ENCODE measurements at places on chromosomes 2 and 18.

- no peak for DNase-seq
Measured at GRCh38 chr2:10172033-10172871, 49.7 kb downstream of the RRM2 start.

DNA sequence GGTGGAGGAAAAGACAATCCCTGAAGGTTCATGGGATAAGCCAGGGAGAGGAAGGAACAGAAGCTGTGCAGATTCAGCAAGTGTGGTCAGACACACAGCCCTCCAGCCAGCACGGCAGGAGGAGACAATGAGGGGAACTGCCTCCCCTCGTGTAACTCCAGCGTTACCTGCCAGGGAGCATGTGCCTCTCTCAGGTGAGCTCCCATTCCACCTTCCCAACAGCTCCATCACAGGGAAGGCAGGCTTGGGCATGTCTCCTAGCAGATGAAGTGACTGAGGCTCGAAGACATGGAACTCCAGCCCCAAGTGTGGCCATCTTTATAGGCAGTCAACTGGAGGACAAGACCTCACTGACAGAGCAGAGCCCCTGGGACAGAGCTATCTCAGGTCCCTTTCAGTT, 47.4 kb downstream of the ZBTB7C start:
- no peak for DNase-seq

- DNase-seq: no peak
Measured at GRCh38 chr18:21298351-21298750, 56.3 kb downstream of the GREB1L start.

DNA sequence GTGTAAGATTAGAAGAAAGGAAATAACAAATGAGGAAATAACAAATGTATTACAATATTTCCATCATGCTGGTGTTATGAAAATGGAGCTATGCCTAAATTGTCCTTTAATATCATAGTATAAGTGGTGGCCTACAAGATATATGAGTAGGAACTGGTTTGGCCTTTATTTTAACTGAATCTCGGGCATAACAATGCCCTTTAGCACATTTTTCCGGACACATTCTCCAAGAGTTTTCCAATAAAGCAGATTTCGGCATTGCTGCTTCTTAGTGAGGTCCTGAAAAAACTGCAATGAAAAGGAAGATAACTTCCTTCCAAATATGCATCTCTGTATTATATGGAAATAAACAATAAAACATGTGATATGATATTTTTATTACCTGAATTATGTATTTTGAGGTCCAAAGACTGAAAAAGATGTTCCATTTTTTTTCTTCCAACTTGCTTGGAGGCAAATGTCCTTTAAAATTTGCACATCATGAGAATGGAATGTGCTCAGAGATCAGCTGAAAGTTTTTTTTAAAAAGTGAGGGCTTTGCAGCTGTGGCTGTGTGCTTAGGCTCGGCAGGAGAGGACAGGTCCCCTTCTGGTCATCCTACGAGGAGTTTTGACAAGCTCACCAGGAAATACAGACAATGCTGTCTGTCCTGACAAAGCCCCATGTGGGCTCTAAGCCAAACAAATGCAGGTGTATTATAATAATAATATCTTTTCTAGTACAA, 132.3 kb upstream of the RND3 start:
- DNase-seq: no peak

- no peak for DNase-seq
Measured at GRCh38 chr2:130352237-130352636, 3.6 kb upstream of the PTPN18 start.

DNA sequence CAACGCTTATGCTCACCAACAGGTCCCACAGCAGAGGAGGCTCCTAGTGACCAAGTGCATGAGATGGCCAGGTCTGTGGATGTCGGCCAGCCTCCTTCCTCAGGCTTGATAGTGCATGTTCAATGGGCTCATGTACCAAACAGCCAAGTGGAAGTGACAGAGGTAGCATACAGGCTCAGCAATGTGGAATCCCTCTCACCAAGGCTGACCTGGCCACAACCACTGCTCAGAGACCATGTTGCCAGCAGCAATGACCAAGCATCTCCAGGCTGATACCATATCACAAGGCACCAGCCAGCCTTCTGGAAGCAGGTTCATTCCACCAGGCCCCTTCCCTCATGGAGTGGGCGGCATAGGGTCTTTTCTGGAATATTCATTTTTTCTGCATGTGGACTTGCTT, 61.5 kb downstream of the REEP1 start:
- no peak for DNase-seq

DNA sequence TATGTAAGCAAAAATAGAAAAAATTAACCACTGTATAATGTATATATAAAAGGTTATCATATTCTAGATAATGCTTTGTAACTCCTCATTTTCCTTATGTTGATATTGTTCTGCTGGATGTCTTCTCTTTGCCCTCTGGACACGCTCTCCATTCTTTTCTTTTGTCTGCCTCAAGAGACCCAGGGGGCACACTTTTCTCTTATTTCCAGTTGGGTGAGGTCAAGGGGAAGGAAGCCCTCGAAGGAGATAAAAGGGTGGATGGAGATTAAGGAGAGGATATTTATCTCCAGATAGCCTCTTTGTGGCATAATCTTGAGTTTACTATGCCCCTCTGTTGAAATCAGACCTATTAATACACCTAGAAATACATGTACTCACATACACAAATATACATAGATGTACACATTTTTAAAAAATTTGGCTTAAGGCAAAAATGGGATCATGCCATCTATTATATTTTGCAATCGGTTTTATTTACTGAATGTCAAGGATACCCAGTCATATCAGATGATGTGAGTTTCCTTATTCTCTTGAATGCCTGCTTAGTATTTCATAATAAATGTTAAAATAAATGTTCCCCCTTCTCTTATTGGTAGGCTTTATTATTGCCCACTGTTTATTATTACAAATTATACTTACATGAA, 65.3 kb downstream of the LCLAT1 start:
- DNase-seq: no peak

DNA sequence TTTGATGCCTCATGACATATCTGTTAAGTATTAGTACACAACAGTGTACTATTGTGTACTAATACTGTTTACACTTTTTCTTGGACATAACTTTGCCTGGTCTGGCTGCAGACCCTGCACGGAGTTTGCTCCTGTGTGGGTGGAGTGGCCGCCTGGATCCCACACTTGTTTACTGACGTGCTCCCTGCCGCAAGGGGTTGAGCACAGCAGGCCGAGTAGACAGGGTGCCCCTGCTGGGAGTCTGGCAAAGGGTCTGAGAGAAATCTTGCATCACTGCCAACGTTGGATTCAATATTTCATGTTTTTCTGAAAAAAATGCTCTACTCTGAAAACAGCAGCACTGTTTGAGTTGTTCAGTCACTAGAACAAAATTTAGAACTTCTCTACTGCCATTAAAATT, 59.0 kb downstream of the PDK1 start:
- no peak for DNase-seq

GRCh38 chr18:24561369-24561965, 101.0 kb downstream of the HRH4 start:
- DNase-seq: no peak

DNA sequence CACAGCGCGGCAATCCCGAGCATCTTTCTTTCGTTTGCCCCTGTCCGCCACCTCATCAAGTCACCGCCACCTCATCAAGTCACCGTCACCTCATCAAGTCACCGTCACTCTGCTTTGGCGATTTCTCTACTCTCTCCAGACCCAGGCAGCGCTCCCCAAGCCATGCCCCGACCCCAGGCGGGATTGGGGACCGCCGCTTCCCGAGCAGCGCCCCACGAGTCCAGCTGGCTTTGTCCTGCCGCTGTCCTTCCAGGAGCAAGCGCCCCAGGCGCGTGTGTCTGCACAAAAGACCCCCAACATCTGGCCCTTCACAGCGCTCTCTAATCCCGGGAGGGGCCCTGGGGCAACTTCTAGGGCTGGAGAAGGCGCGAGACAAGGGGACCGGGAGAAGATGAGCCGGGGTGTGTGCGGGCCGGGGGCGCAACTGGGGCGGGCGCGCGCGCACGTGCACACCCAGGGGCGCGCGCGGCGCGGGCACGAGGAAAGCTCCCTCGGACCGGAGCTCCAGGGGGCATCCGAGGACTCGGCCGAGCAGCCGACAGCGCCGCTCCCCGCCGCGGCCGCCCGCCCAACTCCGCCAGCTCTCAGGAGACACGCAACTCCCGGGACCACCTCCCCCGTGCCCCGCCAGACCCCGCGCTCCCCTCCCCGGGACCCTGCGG, 633 bp upstream of the RNF152 start:
- DNase-seq: no peak

- DNase-seq: no peak
Measured at GRCh38 chr2:25079050-25079635, 37.3 kb downstream of the EFR3B start.

DNA sequence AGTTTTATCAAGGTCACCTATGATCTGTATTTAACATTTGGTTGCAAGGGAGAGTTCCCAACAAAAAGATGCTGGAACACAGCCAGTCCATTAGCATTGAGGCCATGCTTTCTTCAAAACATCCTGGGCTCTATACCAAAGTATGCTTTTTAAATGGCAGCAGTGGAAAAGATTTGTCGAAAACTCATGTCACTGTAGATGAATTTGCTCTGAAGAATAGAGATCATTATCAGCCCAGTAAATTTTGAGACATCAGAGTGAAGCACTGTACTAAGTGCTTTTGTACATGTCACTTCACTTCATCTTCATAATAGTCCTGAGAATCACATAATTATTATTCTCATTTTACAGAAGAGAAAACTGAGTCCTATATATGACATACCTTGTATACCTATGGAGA, 189.8 kb downstream of the CAMKMT start:
- DNase-seq: no peak

- DNase-seq: no peak
Measured at GRCh38 chr2:239905306-239905705, 119.8 kb downstream of the NDUFA10 start.

DNA sequence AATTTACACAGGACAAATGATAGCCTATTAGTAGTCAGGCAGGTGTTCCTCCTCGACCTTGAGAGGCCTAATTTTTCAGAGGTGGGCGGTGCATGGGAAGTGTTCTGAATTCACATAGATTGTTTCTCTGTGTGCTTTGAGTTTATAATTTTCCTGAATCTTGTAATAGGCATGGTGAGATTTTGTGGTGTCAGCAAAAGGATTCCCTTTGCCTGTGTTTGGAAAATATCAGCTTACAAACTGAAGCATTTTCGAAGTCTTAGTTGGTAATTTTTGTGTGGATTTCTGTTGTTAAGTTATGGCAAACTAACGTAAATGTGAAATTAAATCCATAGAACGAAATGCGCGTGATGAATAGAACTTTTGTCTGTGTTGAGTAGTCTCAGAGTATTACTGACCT, 194.0 kb upstream of the RBMS1 start:
- DNase-seq: no peak

- no peak for DNase-seq
Measured at GRCh38 chr2:225456619-225457260, 57.2 kb downstream of the NYAP2 start.

DNA sequence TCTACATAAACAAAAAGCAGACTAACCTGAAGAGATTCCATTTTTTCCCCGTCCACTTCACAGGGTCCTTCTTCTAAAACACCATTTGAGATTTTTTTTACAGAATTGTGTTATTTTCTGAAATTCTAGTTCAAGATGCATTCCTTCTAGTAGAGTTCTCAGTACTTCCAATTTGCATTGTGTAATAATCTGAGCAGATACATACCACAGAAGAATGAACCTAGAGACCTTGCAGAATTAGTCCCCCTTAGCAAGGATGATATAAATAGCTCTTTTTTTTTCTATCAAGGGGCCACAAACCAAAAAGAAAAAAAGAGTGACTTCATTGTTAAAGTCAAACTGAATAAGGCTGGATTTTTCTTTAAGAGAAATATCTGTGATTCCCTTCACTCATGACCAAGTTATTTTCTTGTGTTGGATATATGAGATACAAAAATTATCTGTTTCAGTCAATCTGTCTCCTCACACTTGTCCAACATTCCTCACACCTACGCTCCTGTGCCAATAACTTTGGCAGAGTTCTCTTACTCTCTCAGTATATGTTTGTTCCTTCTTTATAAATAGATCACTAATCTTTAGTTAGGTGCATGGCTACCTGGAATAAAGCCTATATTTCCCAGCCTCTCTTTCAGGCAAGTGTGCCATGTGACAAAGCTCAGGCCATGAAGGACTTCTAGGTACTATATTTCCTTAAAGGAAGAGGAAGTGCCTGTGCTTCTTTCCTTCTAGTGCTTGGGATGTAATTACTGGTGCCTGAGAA, 183.5 kb downstream of the ZNF385B start:
- no peak for DNase-seq

DNA sequence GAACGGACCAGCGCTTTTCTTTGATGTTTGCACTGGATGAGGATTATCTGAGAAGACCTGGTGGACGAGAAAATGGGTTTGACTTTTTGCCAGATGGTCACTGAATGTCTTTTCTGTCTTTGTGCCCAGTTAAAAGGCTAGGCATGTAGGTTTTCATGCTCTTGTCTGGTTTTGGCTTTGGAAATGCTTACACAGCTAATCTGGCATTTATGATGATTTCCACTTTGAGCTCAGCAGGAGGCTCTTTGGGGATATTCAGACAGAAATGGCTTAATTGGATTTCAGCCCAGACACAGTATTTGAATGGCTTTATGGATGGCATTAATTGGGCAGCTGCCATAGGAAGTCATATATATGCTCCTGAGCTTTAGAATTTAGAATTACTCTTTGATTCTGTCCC, 59.6 kb downstream of the NCK2 start:
- no peak for DNase-seq

GRCh38 chr2:238644095-238645081, 203.5 kb upstream of the TWIST2 start:
- no peak for DNase-seq

DNA sequence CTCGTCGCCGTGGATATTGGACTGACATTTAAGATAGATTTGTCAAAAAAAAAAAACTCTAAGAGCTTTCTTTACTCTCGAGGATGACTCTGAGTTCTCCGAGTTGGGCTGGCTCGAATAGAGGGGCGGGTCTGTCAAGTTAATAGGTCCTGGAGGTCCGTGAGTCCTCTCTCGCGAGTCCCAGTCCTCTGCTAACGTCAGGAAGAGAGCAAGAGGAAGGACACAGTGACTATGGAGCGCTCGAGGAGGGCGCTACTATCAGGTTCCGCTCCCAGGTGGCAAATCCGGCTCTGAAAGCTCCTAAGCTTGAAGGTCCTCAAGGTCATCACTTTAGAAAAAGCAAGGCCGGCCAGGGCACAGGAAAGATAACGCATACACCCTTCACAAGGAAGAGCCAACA, 404 bp upstream of the AKAIN1 start:
- DNase-seq: no peak

GRCh38 chr2:190477661-190478454, 56.7 kb downstream of the NEMP2 start:
- no peak for DNase-seq

DNA sequence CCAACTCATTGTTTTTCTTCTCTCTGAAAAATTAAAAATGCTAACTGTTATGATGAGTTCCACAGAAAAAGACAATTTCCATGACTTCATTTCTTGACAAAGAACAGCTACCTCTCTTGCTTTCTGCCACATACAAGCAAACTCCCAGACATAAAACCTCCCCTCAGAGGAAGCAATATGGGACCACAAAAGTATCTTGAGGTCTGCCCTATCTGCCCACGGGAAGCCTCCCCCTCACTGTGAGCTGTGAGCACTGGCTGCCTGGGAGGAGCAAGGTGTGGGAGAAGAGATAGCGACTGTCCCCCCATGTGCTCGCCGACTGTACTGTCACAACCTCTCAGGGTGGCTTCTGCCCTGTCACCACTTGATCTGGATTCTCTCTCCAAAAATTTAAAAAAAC, 69.7 kb upstream of the NRP2 start:
- DNase-seq: no peak

Measured in esophagus squamous epithelium (tissue), 5 donors.